ENCODE measurements at places on chromosomes 2 and 18. TPM values are rescaled to one million over a fixed set of nuclear protein-coding genes. Genes with fewer than 3 reads are reported as not detected.

The DNAJC10 gene
- total RNA-seq, result 98.5 TPM

GRCh38 chr2:46198966-46199365 is 98.2 kb upstream of the EPAS1 start:
- peak; percentile 10 for DNase-seq

The FHOD3 gene
- total RNA-seq, result 4.7 TPM

- no peak for DNase-seq
Measured at GRCh38 chr18:9989481-9989880, 75.7 kb downstream of the VAPA start.

- no peak for DNase-seq
Measured at GRCh38 chr2:73291093-73291460, 2.3 kb downstream of the EGR4 start.

The SNORC gene
- total RNA-seq, result 0.55 TPM
